ENCODE measurements at places on chromosomes 2 and 18.

DNA sequence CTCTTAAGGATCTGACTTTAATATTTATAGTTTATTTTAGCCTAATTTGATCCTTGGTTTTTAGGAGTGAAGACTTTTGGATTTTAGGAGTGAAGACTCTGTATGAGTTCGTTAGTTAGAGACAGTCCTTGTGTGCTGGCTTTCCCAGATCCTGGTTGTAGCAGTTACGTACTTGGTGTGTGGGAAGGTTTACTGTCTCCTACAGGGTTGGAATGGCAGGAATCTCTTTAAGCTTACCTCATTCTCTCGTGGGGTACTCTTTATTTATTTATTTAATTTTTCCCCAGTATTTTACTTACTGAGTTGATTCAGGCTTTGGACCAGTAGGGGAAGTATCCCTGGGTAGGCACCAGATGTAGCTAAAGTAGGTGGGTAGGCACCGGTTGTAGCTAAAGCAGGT is 1.8 kb upstream of the CXCR2 start:
- DNase-seq = no peak

DNA sequence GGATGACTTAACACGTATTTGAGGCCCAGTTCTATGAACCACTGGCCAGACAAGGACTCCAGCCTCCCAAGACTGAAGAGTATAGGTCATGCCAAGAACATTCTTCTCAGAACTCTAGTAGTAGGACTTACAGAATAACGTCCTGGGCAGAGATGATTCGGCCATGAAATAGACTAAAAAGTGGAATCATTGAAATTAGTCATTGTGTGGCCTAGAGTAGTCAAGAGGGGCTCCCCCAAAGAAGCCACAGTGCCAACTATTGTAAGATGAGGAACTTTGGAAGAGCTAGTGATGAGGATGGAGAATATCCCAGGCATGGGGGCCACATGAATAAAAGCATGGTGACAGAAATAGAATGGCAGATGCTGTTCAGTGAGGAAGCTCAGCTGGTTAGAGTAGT is 101.1 kb downstream of the TRIB2 start:
- DNase-seq = no peak

GRCh38 chr2:142270291-142270690 is 139.5 kb upstream of the LRP1B start:
- DNase-seq = no peak

DNA sequence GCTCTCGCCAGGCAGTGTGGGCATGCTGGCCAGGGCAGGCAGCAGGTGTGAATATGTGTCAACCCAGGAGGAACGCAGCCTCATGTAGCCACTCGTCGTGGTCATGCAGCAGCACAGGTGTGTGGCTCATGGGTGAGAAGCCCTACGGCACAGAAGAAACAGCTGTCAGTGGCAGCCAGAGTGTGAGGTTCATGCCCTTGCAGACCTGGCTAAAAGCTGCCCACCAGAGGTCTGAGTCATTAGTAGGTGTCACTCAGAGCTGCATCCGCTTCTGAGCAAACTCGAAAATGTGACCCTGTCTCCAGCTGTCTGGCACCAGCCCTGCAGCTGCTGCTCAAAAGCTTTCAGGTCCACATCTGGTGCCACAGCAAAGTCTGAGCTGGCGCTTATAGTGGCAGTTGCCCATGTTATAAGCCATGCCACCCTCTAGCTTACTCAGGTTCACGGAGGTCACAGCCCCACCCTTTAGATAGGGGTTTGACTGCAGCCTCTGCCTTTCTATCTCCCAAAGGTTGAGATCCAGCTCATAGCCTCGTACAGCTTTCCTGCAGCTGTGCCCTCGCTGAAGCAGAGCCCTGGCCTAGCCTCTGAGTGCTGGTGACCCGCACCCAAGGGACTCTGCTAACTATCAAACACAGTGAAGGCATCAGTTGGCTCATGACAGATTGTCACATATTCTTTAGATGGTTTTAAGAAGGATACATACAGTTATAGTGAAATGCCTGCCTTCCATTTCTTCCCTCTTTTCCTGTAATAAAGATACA is 195.0 kb downstream of the CCDC102B start:
- DNase-seq = no peak

GRCh38 chr2:74174909-74175308 is 3.8 kb downstream of the MOB1A start:
- no peak for DNase-seq

GRCh38 chr2:9707611-9708160 is 76.9 kb upstream of the YWHAQ start:
- no peak for DNase-seq

DNA sequence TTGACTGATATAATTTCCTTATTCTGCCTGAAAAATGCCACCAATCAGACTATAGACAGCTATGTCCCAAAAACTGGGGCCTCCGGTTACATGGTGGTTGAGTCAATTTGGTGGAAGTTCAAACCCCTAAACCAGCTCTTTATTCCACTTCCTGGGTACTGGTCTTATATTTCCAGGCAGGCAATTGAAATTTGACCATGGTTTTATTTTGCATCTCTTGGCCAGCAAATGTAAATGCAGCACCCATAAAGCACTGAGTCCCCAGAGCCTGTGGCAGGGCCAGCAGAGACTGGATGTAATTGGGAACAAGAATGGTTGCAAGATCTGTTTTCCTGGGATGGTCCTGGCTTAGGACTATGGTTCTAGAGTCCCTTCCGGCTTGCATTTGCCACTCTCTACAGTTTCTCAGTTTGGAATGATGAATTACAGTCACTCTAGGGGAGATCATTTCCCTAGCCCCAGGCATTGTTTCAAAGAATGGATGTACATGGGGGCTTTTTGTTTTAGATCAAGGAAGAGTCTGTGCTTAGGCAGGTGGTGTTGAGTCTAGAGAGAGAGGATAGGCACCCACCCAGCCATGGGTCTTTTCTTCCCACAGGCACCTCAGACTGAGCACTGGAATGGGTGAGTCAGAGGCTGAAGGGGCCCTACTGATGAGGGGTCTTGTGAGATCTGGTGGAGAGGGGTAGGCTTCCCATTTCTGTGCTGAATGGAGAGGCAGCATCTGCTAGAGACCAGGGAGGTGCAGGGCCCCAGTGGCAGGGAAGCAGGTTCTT is 108.4 kb upstream of the CDC42EP3 start:
- DNase-seq = no peak

DNA sequence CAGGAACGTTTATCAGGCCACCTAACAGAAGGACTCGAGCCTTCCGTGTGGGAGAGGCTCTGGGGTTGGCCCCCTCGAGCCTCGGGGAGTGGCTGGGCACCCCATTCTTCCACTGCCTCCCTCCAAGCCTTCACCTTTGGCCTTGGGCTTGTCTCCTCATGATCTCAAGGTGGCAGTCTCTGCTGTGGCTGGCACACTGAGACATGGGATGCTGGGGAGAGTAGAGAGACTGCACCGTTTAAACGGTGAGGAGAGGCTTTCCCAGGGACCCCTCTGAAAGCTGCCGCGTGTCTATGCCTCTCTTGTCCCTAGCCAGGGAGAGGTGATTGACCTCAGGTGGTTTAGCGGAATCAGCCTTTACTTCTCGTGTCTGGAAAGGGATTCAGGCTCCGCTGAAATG is 71.0 kb downstream of the DCDC2C start:
- no peak for DNase-seq

GRCh38 chr2:159060518-159060917 is 92.1 kb downstream of the TANC1 start:
- DNase-seq = no peak

DNA sequence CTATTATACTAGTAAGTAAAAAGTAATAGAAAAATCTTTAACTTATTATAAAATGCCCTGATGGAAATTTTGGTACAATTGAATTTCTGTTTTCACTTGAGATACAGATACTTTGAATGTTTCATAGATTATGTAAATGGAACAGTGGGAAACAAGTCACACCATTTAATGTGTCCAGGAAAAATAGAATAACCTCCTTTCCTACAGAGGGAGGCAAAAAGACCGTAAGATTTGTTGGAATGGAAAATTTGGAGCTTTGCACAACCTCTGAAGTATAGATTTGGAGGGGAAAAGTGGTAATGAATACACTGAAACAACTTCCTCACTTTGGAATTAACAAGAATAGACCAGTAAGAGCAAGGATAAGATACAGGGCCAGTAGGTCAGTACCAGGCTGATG is 149.2 kb upstream of the L3MBTL4 start:
- no peak for DNase-seq

DNA sequence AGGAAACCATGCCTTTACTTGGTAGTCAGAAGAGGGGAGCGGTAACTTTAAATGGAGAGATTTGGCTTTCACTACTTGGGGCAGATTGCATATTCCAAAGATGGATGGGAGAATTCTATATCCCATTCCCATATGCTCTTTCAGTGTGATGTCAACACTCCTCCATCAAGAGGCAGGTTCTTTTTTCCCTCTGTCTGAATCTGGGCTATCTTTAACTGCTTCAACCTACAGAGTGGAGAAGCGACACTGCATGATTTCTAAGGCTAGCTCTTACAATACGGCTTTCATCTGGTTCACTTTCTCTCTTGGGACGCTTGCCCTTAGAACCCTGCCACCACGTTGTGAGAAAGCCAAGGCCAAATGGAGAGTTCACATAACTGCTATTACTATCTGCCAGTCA is 34.4 kb downstream of the SKA1 start:
- DNase-seq = no peak

DNA sequence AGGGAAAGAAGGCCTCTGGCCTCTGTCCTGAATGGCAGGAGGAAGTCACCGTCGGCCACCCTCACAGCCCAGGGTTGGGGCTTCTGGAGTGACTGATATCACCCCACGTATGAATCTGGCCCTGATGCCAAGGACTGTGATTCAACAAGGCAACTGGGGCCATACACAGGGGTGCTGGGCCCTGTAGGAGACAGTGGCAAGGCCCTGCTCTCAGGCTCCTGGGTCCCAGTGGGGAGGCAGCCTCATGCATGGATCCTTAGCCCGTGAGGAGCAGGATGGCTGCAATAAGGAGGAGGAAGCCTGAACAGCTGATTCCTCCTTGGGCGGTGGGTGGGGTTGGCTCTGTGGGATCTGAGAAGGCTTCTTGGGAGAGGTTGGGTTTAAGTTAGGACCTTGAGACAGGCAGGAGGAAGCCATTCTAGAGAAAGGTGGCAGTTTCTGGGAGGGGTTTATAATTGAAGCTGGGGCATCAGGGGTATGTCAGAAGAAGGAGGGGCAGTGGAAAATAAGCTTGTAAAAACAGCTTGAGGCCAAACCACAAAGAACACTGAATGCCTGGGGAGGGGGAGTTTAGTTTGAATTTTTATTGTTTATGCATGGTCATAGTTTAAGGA is 42.8 kb upstream of the LAPTM4A start:
- DNase-seq = no peak

- DNase-seq = peak; percentile 65
Measured at GRCh38 chr2:42569116-42569711, 782 bp downstream of the MTA3 start.

DNA sequence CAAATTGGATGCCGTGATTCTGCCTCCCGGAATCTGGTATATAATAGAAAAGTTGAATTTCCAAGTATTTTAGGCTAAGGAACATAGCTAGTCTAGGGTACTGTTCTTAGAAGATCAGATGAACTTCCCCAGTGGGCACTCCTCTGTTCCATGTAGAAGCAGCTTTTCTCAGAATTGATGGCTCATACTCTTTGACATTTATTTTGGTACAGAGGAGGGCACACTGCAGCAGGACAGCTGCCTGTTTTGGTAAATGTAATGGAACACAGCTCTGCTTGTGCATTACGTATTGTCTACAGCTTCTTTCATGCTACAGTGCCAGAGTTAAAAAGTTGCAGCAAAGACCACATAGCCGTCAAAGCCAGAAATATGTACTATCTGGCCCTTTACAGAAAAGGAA is 10.8 kb downstream of the YPEL5 start:
- no peak for DNase-seq

- DNase-seq = peak; percentile 82
Measured at GRCh38 chr2:45191146-45191863, 182.1 kb upstream of the SIX2 start.

GRCh38 chr2:105660489-105660888 is 84.2 kb upstream of the NCK2 start:
- no peak for DNase-seq

DNA sequence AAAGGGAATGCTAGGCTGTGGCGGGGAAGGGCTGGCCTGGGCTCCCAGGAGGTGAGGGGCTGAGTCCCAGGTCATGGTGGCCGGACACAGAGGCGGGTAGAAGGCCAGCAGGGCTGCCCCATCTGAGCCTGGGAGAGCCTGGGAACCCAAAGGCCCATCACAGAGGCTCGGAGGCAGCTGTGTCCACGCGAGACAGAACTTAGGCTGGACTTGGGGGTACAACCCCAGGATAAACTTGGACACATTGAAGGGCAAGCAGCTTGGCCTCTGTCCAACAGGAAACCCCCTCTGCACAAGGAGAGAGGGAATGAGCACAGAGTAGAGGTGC is 95.9 kb downstream of the ZFP36L2 start:
- no peak for DNase-seq

GRCh38 chr2:11389551-11390398 is 45.3 kb upstream of the ROCK2 start:
- DNase-seq = peak; percentile 57

- DNase-seq = no peak
Measured at GRCh38 chr2:168734199-168734760, 68.2 kb upstream of the NOSTRIN start.

DNA sequence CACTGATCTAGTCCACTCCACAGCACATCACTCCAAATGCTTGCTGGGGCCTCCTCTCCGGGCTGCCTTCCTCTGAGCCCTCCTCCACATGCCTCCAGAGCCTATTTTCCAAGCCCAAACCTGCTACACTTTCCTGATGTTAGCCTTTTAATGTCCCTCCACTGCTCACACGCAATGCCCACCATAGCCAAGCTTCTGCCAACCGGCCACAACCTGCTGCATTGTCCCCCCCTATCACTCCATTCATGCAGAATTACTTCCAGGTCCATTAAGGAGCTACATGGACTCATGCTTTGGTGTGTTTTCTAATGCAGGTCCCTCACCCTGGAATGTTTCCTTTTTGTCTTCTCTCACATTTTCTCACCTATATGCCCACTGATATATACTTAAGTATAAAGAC is 129.3 kb downstream of the MARCHF4 start:
- no peak for DNase-seq

- no peak for DNase-seq
Measured at GRCh38 chr2:220332886-220333285, 705.5 kb downstream of the SLC4A3 start.

DNA sequence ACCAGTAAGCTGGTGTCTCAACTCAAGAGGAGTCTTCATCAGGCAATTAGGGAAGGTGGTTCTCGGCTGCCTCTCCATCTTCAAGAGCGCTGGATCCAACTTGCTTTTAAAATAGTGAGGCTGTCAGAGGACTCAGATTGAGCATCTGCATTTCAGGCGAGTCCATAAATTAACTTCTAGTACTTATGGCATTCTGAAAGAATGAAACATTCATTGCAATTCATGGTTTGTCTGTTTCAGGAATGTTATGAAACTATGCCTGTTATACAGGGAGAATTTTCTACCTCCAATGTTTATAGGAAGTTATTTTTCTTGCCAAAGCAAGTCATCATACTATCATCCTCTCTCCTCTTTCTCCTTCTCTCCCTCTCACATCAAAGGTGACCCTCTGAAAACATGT is 883.2 kb downstream of the SLC4A3 start:
- no peak for DNase-seq
